ENCODE measurements at places on chromosomes 1 and 21. TPM values are rescaled to one million over a fixed set of nuclear protein-coding genes. Genes with fewer than 3 reads are reported as not detected.

The PDZK1IP1 gene
- total RNA-seq, result 1.3 TPM

The TMCC2 gene
- 0.33 TPM for total RNA-seq

The FAM72B gene
- 0.13 TPM for total RNA-seq

The THEMIS2 gene
- total RNA-seq, result 4.3 TPM

The C1orf53 gene
- total RNA-seq, result 7.0 TPM

The RHEX gene
- total RNA-seq, result 0.43 TPM

The SDHB gene
- total RNA-seq, result 140 TPM

The PLPPR4 gene
- total RNA-seq, result 0.10 TPM

The LRRC71 gene
- total RNA-seq, result not detected

The EGLN1 gene
- total RNA-seq, result 23.6 TPM

The SYNC gene
- total RNA-seq, result 0.45 TPM

The NEXN gene
- total RNA-seq, result 0.68 TPM

The ITPKB gene
- total RNA-seq, result 3.1 TPM

The DYNLT4 gene
- total RNA-seq, result 0.55 TPM

The AIM2 gene
- 0.23 TPM for total RNA-seq

The RIIAD1 gene
- total RNA-seq, result not detected

The S1PR1 gene
- 12.1 TPM for total RNA-seq

The NTMT2 gene
- total RNA-seq, result not detected

The SMCP gene
- not detected for total RNA-seq

The BCAN gene
- not detected for total RNA-seq

The HS2ST1 gene
- total RNA-seq, result 15.6 TPM

The SLFNL1 gene
- total RNA-seq, result not detected

The CYP4A22 gene
- 69.9 TPM for total RNA-seq

The MFAP2 gene
- total RNA-seq, result 0.45 TPM

The OR2T12 gene
- total RNA-seq, result not detected

The LCE1C gene
- not detected for total RNA-seq

The NBPF4 gene
- not detected for total RNA-seq

The URB1 gene
- total RNA-seq, result 9.2 TPM

The NEGR1 gene
- total RNA-seq, result 0.20 TPM

The CD53 gene
- 9.3 TPM for total RNA-seq

The UTP11 gene
- 8.2 TPM for total RNA-seq

The BTBD8 gene
- 3.0 TPM for total RNA-seq

The SH3D21 gene
- 1.5 TPM for total RNA-seq

The SPSB1 gene
- total RNA-seq, result 6.2 TPM

The RBM11 gene
- total RNA-seq, result not detected

The S100A1 gene
- total RNA-seq, result 1.7 TPM

The TRIM67 gene
- 0.03 TPM for total RNA-seq

The DRAXIN gene
- total RNA-seq, result not detected
